ENCODE measurements at places on chromosomes 16 and 17.

GRCh38 chr17:32882734-32883133, 5.8 kb upstream of the MYO1D start:
- DNase-seq, result no peak

DNA sequence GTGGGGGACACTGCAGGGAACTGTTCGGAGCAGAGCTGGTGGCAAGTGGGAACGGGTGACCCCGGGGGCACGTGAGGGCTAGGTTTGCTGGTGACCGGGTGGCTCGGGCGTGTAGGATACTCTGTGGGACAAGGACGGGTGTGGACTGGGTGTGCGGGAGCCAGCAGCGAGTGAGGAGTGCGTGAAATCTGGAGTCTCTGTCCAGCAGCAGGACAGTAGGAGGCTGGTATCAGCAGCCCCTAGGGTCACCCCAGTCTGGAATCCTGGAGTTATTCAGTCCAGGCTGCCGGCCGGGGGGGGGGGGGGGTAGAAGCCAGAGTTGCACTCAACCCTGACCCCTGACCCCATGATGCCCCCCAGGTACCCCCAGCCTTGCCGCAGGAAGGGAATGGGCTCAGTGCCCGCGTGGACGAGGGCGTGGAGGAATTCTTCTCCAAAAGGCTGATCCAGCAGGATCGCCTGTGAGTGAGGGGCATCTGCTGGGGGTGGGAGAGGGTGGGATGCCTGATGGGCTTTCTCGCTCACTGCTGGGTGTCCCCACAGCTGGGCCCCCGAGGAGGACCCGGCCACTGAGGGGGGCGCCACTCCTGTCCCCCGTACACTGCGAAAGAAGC, 6.2 kb downstream of the ACD start:
- no peak for DNase-seq

- DNase-seq, result no peak
These were observed 21.0 kb upstream of the EVPL start for GRCh38 chr17:76048025-76048605.

- DNase-seq, result no peak
These were observed 11.3 kb downstream of the PLCD3 start for GRCh38 chr17:45121055-45121454.

GRCh38 chr17:32955155-32955554, 27.2 kb downstream of the TMEM98 start:
- DNase-seq, result no peak

DNA sequence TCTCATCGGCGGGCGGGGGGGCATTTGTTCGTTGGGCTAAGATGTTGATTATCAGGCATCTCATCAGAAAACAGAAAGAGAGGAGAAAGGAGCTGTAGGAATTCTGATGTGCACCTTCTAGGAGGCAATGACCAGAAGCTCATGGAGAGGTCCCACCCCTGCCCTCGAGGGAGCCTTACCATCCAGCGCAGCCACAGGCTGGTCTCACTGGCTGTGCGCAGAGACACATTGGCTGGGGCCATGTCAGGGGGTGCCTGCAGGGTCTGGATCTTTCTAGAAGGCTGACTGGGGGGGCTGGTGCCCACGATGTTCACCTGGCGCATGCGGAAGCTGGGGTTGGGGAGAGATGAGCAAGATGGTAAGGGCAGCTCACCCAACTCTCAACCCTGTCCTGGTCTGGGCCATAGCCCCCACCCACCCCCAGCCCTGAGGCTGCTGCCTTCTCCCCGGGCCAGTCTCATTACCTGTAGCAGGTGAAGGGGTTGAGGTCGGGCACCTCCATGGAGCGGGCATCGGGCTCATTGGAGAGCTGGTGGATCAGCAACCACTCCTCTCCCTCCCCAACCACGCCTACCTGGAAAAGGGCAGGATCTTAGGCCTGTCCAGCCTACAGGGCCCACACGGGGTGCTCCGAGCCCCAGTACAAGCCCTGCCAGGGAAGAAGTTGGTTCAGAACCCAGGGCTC, 86.2 kb upstream of the CDC42EP4 start:
- no peak for DNase-seq

GRCh38 chr17:28710861-28711722, 596 bp downstream of the PROCA1 start:
- no peak for DNase-seq

- no peak for DNase-seq
These were observed 193.0 kb downstream of the IRX5 start for GRCh38 chr16:55123652-55124051.

DNA sequence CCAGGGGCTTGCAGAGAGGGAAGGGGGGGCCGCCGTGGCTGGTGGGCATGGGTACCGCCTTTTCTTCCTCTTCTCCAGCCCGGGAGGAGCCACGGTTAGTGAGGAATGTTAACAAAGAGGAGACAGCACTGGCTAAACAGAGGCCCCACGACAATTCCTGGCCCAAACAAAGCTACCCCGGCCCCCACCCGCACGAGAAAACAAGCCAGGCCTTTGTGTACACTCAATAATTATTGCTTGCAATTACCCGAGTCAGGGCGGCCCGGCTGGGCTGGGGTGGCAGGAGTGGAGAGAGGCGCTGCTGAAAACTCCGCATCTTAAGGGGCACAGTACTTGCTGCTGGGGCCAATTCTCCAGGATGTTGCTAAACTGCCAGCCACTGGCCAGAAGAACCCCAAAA, 56.4 kb downstream of the IRX5 start:
- DNase-seq, result no peak

DNA sequence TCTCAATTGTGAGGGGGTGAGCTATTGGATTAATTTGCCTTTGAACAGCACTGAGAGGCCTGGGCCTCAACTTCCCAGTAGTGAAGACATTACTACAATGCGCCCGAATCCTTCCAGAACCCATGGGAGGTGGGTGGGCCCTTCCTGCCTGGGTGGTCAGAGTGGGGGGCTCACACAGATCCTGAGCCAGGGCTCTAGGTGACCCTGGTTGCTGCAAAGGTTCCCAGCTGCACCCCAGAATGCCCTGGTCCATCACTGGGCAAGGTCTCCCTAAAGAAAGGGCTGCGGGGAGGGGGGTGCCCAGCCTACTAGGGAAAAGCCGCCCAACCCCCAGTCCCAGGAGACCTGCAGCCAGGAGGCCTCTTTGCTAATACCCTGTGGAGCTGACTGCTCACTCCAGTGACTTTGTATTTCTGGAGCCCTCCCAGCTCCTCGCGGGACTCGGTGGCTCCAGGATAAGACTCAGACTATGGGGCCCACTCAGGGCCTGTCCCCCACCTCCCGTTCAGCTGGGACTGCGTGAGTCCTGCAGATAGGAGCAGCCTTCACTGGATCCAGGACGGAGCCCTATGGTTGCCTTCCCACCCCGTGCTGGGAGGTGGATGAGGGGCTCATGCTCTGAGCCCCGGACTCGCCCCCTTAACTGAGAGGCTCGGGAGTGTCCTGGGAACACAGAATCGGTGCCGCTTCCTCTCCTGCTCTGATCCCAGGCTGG, 40.2 kb downstream of the SLC7A5 start:
- no peak for DNase-seq

DNA sequence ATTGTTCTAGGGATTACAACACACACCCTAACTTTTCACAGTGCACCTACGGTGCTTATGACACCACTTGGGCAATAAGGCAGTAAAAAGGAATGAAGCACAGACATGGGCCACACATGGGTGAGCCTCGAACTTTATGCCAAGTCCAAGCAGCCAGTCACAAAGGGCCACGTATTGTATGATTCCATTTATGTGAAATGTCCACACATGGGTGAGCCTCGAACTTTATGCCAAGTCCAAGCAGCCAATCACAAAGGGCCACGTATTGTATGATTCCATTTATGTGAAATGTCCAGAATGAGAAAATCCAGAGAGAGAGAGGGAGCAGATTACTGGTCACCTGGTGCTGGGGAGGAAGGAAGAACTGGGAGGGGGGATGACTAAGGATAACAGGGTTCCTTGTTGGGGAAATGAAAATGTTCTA, 22.2 kb downstream of the RMI2 start:
- no peak for DNase-seq

Measured in left renal pelvis (tissue), 4 donors.